ENCODE measurements at places on chromosomes 3 and 15.

GRCh38 chr3:61094608-61095007 is 156.6 kb downstream of the FHIT start:
- ATAC-seq, result no peak

DNA sequence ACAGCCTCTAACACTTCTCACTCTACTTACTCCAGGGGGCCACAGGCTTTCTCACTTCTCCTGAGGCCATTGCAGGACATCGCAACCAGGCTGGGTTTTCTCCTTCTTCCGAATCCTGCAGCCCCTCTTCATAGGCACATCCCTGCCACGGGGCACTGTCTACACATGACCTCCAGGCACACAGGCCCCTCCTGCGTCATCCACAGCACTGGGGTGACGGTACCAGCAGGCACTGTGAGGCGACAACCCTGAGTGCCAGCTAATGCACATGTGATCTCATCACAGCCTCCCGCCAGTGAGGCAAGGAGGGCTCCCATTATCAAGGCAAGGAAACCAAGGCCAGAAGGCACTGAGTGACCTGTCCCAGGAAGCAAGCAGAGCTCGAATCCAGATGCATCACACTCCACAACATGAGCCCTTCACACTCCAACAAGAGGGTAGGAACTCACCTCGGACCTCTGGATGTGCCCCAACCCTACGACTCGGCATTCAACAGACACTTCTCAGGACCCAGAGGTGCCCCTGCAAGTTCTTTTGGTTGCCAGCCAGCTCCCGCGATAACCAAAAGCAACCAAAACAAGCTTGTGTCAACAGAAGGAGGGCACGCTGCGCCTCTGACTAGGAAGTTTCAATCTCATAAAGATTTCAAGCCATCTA is 16.7 kb downstream of the FAM174B start:
- no peak for ATAC-seq

GRCh38 chr15:56886363-56886931 is 32.0 kb upstream of the TCF12 start:
- no peak for ATAC-seq

DNA sequence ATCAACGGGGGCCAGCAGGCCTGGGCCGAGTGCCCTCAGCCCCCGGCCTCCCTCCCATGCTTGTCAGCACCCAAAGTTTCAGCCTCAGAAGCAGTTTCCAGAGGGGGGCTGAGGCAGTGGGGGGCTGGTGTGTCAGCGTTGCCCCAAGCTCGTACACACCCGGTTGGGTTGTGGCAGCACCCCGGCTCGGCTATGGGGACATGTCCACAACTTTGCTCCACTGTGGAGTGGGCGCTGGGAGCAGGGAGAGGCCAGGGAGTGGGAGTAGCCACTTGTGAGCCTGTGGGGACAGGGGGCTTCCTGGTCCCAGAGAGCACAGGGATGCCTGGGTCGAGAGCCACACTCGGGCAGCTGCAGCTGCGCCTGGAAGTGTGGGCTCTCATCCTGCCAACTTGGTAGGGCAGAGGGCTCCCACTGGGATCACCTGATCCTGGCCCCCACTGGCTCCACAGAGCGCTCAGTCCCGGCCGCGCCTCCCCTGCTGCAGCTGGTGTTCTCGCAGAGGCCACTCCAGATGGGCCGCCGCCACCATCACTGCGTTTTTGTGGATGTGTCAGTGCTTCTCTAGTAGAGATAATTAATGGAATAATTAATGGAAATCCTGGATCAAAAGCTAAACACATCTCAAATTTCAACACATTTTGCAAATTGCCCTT is 75.1 kb downstream of the NR1D2 start:
- ATAC-seq, result no peak

- no peak for ATAC-seq
Measured at GRCh38 chr15:78625606-78626280, 4.9 kb upstream of the CHRNA3 start.

GRCh38 chr3:123357275-123357674 is 91.6 kb downstream of the ADCY5 start:
- ATAC-seq, result no peak

DNA sequence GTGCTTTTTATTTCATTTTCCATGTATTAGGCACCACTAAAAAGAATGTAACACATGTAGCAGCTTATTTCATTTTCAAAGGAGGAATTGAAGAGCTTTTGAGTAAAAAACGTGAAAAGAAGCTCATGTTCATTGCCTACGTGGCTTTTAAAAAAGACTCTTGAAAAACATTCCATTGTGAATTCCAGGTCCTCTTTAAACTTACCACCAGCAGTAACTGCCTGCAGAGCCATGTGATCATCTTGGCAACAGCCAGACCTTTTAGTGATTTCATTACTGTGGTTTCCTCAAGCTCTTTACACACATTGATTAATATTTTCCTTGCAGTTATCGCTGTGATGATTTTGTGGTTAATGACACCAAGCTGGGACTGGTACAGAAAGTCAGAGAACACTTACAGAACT is 43.8 kb upstream of the FBXL22 start:
- peak; percentile 79 for ATAC-seq

DNA sequence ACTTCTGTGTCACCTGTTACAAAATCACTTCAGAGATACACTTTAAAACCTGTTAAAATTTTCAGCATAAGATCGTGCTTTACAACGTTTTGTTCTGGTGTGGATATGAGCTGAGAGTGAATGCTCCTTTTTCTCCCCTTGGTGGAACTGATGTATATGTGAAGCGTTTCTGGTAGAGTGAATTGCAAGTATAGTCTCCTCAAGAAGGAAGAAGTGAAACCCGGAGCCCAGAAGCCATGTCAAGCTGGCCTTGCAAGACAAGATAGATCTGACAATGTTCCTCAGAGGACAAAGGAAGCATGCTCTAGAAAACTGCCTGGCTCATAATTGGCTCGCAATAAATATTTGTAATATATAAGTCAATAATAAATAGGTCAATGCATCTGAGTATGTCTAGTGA is 23.6 kb downstream of the SERPINI2 start:
- ATAC-seq, result no peak

GRCh38 chr3:177441813-177442646 is 244.7 kb upstream of the TBL1XR1 start:
- ATAC-seq, result no peak

- no peak for ATAC-seq
Measured at GRCh38 chr3:23395115-23395514, 192.0 kb downstream of the UBE2E2 start.

DNA sequence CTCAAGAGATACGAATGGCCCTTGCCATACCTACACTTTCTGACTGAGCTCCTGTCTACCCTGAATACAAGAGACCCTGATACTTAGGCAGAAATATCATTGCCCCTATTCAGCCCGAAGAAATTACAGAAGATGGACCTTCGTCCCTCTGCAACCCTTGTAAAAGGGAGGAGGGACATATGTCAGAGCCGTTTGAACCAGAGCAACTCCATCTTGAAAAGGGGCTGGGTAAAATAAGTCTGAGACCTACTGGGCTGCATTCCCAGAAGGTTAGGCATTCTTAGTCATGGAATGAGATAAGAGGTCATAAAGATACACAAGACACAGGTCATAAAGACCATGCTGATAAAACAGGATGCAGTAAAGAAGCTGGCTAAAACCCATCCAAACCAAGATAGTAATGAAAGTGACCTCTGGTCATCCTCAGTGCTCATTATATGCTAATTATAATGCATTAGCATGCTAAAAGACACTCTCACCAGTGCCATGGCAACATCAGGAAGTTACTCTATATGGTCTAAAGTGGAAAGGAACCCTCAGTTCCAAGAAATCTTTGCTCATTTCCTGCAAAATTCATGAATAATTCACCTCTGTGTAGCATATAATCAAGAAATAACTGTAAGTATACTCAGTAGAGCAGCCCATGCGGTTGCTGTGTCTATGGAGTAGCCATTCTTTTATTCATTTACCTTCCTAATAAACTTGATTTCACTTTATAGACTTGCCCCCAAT is 49.7 kb upstream of the GPD1L start:
- ATAC-seq, result no peak

- no peak for ATAC-seq
Measured at GRCh38 chr3:42647821-42648459, 5.6 kb upstream of the ZBTB47 start.

DNA sequence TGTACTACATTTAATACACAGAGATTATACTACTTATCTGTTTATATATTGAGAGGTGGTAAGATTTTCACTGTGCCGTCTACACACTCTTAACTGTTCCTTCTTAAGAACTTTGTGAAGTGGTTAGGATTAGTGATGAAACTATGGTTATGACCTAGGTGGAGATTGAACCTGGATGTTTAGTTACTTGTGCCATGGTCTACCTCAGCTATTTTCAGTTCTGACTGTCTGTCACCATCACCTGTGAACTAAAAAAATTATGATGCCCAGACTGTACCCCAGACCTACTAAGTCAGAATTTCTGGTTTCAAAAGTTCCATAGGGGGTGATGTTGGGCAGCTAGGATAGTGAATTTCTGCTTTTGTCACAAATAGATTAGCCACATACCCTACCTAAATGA is 6.4 kb downstream of the RASA2 start:
- no peak for ATAC-seq

DNA sequence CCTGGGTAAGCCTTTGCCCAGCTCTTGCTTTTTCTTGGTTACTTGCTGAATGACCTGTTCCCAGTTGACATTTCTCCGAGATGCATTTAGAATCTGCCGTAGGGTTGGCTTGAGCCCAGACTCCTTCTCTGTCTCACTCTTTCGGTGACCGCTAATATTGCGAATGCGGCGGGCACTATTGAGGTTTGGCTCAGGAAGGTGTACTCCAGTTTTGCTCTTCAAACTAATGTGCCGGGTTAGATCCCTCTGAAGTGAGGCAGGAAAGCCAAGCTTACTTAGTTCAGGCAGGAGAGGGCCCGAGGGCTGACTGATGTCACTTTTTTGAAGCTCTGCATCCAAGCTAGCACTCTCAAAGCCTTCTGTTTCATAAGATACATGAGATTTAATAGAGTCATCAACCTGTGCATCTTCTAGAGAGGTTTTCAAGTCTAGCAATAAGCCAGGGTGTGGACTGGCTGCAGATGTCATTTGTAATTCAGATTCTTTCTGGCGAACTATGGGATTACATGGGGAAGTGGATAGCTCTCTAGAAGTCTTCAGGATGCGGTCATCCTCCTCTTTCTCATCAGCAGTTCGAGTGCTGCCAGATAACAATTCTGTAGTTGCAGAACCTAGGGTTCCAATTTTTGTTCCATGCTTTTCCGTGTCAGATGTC is 41.0 kb downstream of the ZNF106 start:
- ATAC-seq, result peak; percentile 49

- ATAC-seq, result no peak
Measured at GRCh38 chr3:158519776-158520175, 51.2 kb upstream of the MLF1 start.

DNA sequence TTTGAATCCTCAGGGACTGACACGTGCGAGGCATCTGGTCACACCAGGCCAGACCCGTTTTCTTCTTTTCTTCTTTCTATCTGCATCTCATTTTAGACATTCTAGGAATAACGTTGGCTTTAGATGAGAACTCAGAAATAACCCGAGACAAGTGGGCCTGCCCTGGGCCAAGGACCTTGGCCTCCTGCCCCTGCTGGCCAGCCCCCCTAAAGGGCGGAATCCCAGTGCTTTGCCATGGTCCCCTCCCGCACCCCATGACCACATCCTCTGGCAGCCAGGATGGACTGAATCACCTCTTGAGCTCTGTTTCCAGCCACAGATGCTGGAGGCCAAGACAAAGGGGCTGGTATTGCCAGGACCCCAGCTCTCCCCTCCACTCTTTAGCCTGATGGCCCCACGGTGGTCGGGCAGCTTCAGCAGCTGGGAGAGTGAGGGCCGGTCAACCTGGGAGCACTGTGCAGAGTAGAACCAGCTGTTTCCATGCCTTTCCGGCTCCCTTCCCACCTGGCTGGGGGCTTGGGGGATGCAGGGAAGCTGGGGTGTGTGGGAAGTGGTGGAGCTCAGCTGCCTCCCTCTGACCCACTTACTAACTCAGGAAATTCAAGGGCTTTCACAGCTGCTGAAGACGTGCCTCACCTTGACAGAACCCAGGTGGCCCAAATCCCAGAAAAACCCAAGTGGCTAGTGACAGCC is 190.9 kb downstream of the FAM43A start:
- no peak for ATAC-seq

DNA sequence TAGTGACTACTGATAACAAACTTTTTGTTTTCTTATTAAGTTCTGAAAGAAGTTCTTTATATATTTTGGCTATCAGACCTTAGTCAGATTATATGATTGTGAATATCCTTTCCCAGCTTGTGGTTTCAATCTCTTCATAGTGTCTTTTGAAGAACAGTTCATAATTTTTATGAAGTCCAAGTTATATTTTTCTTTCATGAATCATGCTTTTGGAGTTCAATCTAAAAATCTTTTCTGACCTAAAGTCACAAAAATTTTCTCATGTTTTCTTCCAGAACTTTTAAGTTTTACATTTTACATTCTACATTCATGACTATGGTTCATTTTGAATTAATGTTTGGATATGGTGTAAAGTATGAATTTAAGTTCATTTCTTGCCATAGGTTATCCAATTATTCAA is 34.2 kb upstream of the OCA2 start:
- ATAC-seq, result no peak

DNA sequence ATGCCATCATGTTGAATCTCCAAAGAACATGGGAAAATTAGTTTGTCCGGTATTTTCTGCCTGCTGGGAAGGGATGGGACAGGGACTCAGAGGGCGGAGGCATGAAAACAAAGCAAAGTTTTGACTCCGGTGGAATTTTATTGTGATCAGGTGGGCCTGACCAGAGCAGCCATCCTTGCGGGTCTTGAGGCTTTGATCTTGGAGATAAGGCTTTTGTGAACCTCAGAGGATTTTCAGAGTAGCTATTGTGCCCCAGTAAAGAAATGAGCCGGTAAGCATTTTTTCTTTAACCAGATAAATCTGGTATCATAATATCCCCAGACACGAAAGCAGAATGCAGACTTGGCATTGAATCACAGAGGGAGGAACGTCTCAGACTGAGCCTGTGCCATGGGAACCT is 99.4 kb upstream of the TNIK start:
- no peak for ATAC-seq

GRCh38 chr15:81475471-81475870 is 101.5 kb upstream of the TMC3 start:
- ATAC-seq, result no peak

- no peak for ATAC-seq
Measured at GRCh38 chr3:197295871-197296270, 2.5 kb downstream of the DLG1 start.

DNA sequence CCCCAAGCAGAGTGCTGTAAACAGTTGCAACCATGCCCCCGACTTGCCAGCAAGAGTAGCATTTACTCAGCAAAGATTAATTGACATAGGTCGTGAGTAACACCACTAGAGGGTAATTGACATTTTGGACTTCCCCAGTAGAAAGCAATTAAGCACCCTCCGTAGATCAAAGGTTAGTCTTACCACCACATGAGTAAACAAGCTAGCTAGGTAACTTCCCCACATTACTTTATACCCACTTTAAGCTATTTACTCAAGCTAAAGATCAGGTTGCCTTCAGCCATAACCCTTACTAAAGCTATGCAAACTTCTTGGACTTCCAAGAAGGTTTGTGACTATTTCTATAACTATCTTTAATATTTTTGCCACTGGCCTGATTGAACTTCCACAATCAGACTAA is 1072.7 kb downstream of the OTOL1 start:
- ATAC-seq, result no peak

Data from motor neuron (in vitro differentiated cells).